ENCODE measurements at places on chromosomes 12 and 14. TPM values are rescaled to one million over a fixed set of nuclear protein-coding genes. Genes with fewer than 3 reads are reported as not detected.

The SDR9C7 gene
- not detected for total RNA-seq

The RNU4-1 gene
- total RNA-seq: 1,438 TPM

- peak; percentile 59 for DNase-seq
These were observed 12.1 kb downstream of the VASH1 start for GRCh38 chr14:76773188-76773885.

DNA sequence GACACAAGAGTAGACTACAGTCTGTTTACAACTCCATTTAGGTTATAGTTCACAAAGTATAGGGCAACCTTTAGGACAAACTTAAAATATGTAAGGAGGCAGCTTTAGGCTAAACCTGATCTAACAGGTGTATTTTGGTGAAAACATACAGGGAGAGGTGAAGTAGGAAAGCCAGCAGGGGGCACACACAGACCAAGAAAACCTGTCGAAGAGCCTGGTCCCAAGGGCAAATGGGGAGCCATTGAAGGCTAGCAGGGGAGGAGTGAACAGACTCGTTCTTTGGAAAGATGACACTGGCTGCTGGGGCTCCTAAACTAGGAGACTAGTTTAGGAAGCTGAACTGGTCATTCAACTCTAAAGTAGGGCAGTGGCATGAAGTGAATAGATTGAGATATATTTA lies 138.8 kb upstream of the WSCD2 start:
- DNase-seq: peak; percentile 28

DNA sequence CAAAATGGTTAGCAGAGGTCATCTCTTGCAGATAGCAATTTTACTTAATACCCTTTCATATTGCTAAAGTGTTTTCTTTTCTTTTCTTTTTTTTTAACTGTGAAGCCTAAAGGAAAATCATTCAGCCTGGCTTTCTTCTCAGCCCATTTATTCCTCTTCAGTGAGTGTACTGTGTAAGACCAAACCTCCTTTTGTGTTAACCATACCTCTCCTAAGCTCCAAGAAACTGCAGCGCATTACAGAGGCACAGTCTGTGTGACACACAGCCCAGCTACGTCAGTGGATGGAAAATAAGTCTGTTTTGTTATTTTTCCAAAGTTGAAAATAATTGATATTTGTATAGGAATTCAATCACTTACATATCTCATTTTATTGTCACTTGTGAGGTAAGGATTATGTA lies 21.7 kb downstream of the DCAF5 start:
- no peak for DNase-seq

GRCh38 chr14:89128311-89129026 lies 288.6 kb downstream of the FOXN3 start:
- DNase-seq: no peak

Data from left ventricle myocardium superior (tissue), 1 donor.